ENCODE measurements at places on chromosomes 11 and 22.
A peak's percentile ranks its signal among the peaks of the same experiment; 100 is the strongest.

DNA sequence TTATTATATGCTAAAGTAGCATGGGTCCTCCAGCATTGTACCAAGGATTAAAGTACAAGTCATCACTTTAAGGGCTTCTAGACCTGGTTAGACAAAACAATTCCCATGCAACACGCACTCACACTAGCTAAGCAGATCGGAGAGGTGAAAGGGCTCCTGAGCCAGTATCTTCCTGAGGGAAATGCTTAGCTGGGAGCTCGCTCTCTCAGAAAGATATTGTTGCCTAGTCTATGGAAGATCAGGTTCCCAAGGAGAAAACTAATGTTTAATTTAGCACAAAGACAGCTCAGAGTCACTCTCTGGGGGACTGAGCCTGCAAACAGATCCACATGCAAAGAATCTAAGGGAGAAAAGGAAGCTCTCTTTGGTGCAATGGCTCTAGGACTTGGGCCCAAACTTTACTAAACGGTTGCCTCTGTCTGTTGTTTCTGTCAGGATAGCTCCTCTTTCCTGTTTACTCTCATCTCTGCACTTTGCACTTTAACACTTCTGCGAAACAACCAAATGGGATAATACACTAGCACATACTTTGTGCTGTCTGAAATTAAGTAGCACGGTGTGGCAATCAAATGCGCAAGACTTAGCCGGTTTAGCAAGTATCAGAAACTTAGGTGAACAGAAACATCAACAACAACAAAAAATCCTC lies 10.7 kb downstream of the MAML2 start:
- peak; percentile 46 for DNase-seq

GRCh38 chr11:130223291-130223971 lies 63.8 kb downstream of the ST14 start:
- no peak for DNase-seq

GRCh38 chr11:72491001-72491400 lies 56.7 kb upstream of the CLPB start:
- DNase-seq, result no peak

- no peak for DNase-seq
Observed at GRCh38 chr11:124829986-124830385, 29.8 kb upstream of the MSANTD2 start.

- peak; percentile 70 for DNase-seq
Observed at GRCh38 chr22:17057959-17058814, 26.6 kb upstream of the IL17RA start.

GRCh38 chr11:123558536-123559315 lies 95.7 kb downstream of the SCN3B start:
- DNase-seq, result no peak

DNA sequence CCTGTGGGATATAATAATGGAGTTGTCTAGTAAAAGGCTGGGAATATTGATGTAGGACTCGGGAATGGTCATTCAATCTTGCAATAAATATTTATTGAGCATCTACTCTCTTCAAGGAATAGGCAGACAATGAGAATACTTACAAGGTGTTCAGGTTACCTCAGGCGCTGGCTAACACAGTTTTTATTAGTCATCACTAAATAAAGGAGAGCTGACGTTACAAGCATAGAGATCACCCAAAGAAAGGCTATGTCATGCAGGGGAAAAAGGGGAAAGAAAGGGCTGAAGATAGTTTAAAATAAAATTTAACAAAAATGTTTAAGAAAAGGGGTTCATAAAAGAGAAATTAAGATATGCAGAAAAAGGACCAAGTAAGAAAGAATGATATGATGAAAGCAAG lies 15.8 kb upstream of the CTSC start:
- no peak for DNase-seq

DNA sequence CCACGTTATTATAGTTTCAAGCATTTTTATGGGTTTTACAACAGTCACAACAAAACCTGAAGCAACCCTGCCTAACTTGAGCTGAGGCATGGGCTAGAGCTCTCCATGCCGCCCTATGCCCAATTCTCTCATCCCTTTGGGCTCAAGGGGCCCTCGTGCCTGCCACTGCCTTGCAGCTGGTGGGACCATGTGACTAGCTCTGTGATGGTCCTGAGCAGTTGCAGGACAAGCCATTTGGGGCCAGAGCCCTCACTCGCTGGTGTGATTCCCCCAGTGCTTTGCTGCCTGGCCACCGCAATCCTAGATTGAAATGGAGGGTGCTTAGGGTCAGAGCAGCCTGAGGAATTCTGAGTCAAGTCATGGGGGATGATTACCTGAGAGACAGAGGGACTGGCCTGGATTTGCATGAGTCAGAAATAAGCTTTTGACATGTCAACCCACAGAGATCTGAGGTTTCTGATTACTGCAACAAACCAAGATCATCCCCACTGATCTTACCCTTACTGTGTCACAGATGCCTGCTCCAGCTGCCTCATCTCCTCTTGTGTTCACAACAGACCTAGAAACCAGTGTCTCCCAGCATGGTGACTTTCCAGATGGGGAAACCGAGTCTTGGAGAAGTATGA lies 323.7 kb downstream of the BRD1 start:
- no peak for DNase-seq

- peak; percentile 54 for DNase-seq
Observed at GRCh38 chr22:41532908-41533825, 11.1 kb downstream of the POLR3H start.

- no peak for DNase-seq
Observed at GRCh38 chr22:49961601-49962011, 1.0 kb downstream of the PIM3 start.

Data from HAP-1 (cell line).